CD8-positive, alpha-beta memory T cell (primary cell): ENCODE measurements at places on chromosomes 6 and 20. TPM values are rescaled to one million over a fixed set of nuclear protein-coding genes. Genes with fewer than 3 reads are reported as not detected.
A peak's percentile ranks its signal among the peaks of the same experiment; 100 is the strongest.

DNA sequence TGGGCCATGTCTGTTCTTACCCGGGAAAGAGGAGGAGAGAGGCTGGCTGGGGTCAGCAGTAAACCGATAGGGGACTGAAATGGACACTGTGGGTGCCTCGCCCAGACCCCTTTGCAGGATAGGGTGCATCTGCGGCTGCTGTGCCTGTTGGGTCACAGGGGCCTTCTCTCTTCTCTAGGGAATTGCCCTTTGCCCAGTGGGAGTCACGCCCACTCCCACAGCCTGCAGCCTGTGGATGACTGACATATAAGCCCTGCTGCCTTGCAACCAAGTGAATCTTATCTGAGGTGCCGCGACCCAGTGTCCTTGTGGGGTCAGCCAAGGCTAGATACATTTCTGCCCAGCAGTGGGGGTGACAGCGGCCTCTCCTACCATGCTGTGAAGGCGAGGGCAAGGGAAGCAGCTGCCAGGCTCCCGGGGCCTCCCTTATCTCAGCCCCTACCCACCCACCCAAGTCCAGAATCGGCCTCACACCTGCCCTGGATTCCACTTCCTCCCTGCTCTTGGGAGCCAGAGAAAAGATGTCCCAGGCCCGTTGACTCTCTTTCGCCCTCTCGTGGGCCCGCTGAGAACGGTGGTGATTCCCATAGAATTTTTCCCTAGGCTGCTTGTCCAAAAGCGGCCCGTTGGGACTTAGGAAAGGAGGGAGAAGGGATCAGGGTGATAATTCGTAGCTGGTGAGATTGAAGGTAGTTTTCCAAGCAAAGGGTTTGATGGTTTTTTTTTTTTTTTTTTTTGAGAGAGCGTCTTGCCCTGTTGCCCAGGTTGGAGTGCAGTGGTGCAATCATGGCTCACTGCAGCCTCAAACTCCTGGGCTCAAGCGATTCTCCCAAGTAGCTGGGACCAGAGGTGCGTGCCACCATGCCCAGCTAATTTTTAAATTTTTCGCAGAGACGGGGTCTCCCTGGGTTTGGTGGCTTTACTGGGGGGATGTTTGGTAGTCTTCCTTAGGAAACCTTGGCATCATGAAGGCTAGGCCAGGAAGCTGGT is 76.4 kb upstream of the RNF24 start:
- no peaks in the 10 kb centered on the region for H3K4me1 ChIP-seq
- no peaks in the 10 kb centered on the region for H3K36me3 ChIP-seq
- H3K4me3 ChIP-seq: no peak overlapping the region
- no peak for DNase-seq
- no peaks in the 10 kb centered on the region for H3K27me3 ChIP-seq
- no peak overlapping the region for H3K27ac ChIP-seq

Gene MDC1
- total RNA-seq: 71.1 TPM

DNA sequence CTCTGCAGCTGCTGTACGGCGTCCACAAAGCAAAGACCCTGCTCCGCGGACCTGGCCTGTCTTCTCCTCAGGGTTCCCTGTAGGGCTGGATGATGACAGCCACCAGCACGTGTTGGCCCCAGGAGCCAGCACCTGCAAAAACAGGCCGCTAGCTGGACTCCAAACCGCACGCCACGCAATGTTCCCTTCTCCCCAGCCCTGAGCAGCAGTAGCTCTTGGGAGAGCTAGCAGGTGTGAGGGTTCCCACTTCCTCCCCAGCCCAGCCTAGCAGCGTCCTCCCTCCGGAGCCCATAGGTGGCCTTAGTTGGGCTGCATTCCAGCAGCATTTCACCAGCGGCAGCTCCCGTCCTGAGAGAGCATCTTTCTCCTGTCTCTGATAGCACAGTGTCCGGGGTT is 42.3 kb downstream of the DACT2 start:
- H3K4me1 ChIP-seq: no peaks in the 10 kb centered on the region
- H3K36me3 ChIP-seq: no peaks in the 10 kb centered on the region
- no peaks in the 10 kb centered on the region for H3K27me3 ChIP-seq
- no peak overlapping the region for H3K4me3 ChIP-seq
- no peak overlapping the region for H3K27ac ChIP-seq
- DNase-seq: no peak

GRCh38 chr6:47268572-47269187 is 41.0 kb downstream of the TNFRSF21 start:
- H3K4me3 ChIP-seq: no peak overlapping the region
- no peak for DNase-seq
- no peaks in the 10 kb centered on the region for H3K36me3 ChIP-seq
- no peak overlapping the region for H3K27ac ChIP-seq
- no peaks in the 10 kb centered on the region for H3K4me1 ChIP-seq

GRCh38 chr20:49979030-49979832 is 3.5 kb upstream of the SNAI1 start:
- H3K36me3 ChIP-seq: no peaks in the 10 kb centered on the region
- H3K27me3 ChIP-seq: no peaks in the 10 kb centered on the region
- peaks cover 24% of the 10 kb centered on the region for H3K4me1 ChIP-seq
- no peak overlapping the region for H3K27ac ChIP-seq
- no peak overlapping the region for H3K4me3 ChIP-seq

GRCh38 chr6:12012038-12012557 is at the start of gene HIVEP1:
TSS of gene HIVEP1 (plus strand) at chr6:12012312. CDS start at chr6:12015629, 3,317 bp downstream.
- H3K27me3 ChIP-seq: no peaks in the 10 kb centered on the region
- peaks cover 3% of the 10 kb centered on the region for H3K36me3 ChIP-seq
- DNase-seq: no peak

DNA sequence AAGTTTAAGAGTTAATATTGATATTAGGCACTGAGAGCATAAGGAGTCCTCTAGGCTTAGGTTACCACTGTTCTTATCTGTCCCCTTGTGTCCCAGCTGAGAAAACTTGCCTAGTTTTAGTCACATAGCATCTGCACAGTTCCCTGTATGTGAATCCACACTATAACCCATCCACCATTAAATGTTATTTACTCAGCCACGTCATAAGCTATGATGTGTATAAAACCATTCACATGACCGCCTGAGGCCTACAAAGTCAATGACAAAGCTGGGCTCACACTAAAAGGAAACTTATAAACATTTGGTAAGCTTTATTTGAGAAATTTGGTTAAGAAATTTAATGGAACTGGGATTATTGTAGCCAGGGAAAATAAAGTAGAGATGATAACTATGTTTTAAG is 59.2 kb upstream of the TFAP2D start:
- no peak overlapping the region for H3K27ac ChIP-seq
- H3K27me3 ChIP-seq: no peaks in the 10 kb centered on the region
- H3K4me3 ChIP-seq: no peak overlapping the region
- H3K4me1 ChIP-seq: no peaks in the 10 kb centered on the region

DNA sequence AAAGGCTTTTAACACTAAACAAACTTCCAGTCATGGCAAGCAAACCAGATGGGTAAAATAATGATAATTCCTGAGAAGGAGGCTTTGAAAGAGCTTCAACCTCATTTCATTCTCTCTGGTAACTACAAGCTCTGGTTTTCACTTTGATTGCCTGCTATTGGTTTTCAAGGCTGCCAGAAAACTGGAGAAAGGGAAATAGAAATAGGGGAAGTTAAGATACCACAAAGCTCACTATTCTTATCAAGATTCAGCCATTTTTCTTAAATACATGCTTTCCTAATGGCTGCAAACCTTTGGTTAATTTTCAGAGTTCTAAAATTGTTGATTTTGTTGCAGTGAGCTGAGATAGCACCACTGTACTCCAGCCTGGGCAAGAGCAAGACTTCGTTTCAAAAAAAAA is 42.5 kb upstream of the NELFCD start:
- peaks cover 5% of the 10 kb centered on the region for H3K27me3 ChIP-seq
- H3K36me3 ChIP-seq: no peaks in the 10 kb centered on the region
- no peak for DNase-seq
- no peaks in the 10 kb centered on the region for H3K4me1 ChIP-seq

DNA sequence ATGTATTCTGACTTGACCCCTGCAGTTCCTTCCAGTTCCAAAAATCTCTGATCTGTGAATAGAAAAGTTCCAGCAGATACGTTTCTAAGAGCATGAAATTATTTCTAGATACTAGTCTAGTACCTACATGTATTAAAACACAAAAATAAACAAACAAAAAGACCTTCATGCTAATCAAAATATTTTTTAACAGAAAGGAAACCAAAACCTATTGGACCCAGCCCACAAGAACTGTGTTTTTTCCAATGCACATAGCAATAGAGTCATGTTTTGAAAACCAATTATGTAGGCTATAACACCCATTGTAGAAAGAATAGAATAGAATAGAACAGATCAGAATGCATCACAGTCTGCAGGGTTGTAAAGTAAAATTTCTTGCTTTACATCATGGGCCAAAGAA is 158.6 kb upstream of the TNFAIP3 start:
- H3K4me3 ChIP-seq: no peak overlapping the region
- H3K4me1 ChIP-seq: peaks cover 47% of the 10 kb centered on the region
- peak overlapping the region; percentile 72 for H3K27ac ChIP-seq

Gene FGD2
- total RNA-seq: 1.3 TPM

DNA sequence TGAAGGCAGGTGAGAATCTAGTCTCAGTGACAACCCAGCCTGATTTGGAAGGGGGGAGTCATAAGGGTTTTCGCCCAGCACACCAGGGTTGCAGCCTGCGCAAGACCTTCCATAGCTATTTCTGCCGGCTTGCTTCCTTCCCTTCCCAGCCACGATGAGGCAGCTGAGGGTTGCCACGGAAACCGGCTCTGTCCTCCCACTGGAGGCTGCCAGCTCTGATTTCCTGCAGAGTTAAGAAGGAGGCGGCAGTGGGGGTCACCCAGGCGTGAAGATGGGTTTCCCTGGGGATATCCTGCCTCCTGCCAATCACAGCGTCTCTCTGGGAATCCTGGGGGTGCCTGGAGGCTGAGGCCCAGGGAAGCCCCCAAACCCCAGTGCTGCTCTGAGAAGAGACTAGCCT is 23.1 kb upstream of the KCNB1 start:
- no peak for DNase-seq
- H3K36me3 ChIP-seq: no peaks in the 10 kb centered on the region
- peaks cover 13% of the 10 kb centered on the region for H3K27me3 ChIP-seq
- H3K4me3 ChIP-seq: no peak overlapping the region
- H3K27ac ChIP-seq: no peak overlapping the region

GRCh38 chr20:44258226-44258890 is 11.2 kb downstream of the GDAP1L1 start:
- DNase-seq: no peak
- H3K36me3 ChIP-seq: no peaks in the 10 kb centered on the region
- H3K27ac ChIP-seq: no peak overlapping the region
- no peaks in the 10 kb centered on the region for H3K4me1 ChIP-seq
- no peak overlapping the region for H3K4me3 ChIP-seq

Gene DSP
- 0.04 TPM for total RNA-seq

Gene FNDC11
- total RNA-seq: 0.26 TPM

DNA sequence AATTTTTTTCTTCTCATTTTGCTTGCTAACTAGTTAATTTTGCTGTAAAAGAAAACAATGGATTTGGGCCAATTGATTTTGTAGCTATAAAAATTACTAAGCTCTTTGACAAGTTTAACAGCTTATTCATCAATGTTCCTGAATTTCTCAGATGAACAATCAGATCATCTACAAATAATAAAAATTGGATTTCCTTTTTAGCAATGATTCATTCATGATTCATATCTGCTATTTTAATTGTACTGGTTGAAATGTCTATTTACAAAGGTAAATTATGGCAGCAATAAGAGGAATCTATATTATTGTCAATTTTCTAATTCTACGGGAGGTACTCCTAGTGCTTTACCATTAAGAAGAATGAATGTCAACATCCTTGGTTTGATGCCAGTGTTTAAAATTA is 178.8 kb upstream of the BTBD3 start:
- H3K27ac ChIP-seq: no peak overlapping the region
- H3K36me3 ChIP-seq: no peaks in the 10 kb centered on the region
- DNase-seq: no peak
- H3K27me3 ChIP-seq: no peaks in the 10 kb centered on the region
- H3K4me1 ChIP-seq: no peaks in the 10 kb centered on the region
- H3K4me3 ChIP-seq: no peak overlapping the region

Gene IPCEF1
- 17.7 TPM for total RNA-seq

Gene FOXF2
- not detected for total RNA-seq

Gene CCR6
- total RNA-seq: 3.5 TPM

DNA sequence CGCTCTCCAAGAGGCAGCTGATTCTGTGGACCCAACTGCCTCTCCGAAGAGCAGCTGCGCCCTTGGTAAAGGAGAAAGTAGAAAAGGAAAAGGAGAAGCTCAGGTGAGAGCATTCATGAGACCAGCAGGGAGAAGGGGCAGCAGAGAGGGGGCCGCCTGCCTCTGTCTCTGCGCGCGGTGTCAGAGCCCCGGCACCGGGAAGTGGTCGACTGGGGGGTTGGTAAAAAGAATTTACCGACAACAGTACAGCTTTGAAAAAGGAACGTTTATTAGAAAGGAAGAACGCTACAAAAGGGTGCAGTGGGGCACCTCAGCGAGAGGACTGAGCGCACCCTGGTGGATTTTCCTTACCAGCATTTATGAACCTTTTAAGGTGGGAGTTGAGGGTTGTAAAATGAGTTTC is 61.9 kb downstream of the GPR6 start:
- H3K4me1 ChIP-seq: peaks cover 6% of the 10 kb centered on the region
- peak overlapping the region; percentile 14 for H3K27ac ChIP-seq
- peak overlapping the region; percentile 71 for H3K4me3 ChIP-seq
- no peaks in the 10 kb centered on the region for H3K27me3 ChIP-seq
- H3K36me3 ChIP-seq: no peaks in the 10 kb centered on the region

Gene SIGLEC1
- total RNA-seq: 0.24 TPM

- H3K36me3 ChIP-seq: no peaks in the 10 kb centered on the region
- no peaks in the 10 kb centered on the region for H3K27me3 ChIP-seq
- DNase-seq: no peak
- no peak overlapping the region for H3K4me3 ChIP-seq
- no peaks in the 10 kb centered on the region for H3K4me1 ChIP-seq
Observed at GRCh38 chr6:99979953-99980352, 14.1 kb downstream of the MCHR2 start.

GRCh38 chr6:128807577-128807976 is 75.4 kb upstream of the LAMA2 start:
- no peaks in the 10 kb centered on the region for H3K36me3 ChIP-seq
- no peak overlapping the region for H3K27ac ChIP-seq
- H3K27me3 ChIP-seq: no peaks in the 10 kb centered on the region
- no peaks in the 10 kb centered on the region for H3K4me1 ChIP-seq

Gene CALHM6
- total RNA-seq: 2.2 TPM

- H3K27me3 ChIP-seq: no peaks in the 10 kb centered on the region
- no peak for DNase-seq
- peak overlapping the region; percentile 81 for H3K27ac ChIP-seq
- peak overlapping the region; percentile 89 for H3K4me3 ChIP-seq
- no peaks in the 10 kb centered on the region for H3K36me3 ChIP-seq
Observed at GRCh38 chr20:13638162-13638495, 603 bp downstream of the TASP1 start.

DNA sequence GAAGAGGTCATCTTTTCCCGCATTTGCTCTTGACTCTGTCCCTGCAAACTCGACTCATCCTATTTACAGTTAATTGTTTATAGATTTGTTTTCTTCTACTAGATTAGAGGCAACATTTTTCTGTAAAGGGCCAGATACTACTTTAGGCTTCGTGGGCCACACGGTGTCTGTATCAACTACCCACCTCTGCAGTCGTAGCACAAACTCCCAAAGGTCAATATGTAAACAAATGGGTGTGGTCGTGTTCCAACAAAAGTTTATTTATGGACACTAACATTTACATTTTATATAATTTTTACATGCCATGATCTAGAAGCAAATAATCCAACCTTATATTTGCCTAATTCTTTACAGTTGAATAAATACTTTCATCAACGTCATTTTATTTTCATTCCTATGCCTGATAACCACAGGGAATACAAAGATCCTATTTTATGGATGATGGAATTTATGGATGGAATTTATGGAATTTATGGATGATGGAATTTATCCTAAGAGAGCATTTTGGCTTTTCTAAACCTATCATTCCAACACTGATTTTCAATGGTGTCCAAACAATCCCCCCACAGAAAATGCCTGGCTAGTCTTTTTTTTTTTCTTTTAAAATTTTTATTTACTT is 232.8 kb downstream of the MYLK4 start:
- no peak for DNase-seq
- no peaks in the 10 kb centered on the region for H3K4me1 ChIP-seq
- H3K27ac ChIP-seq: no peak overlapping the region
